Motor neuron (in vitro differentiated cells): ENCODE measurements at places on chromosomes 6 and 20. TPM values are rescaled to one million over a fixed set of nuclear protein-coding genes. Genes with fewer than 3 reads are reported as not detected.

COX4I2 gene
- not detected in 2 replicates for total RNA-seq

- peak; percentile 26 for ATAC-seq
Measured at GRCh38 chr6:10418862-10419748, 4.2 kb upstream of the TFAP2A start.

TTK gene
- 2.1 and 4.7 TPM in 2 replicates for total RNA-seq

NRN1 gene
- total RNA-seq = 37.7 and 40.9 TPM in 2 replicates

SMLR1 gene
- 2.1 TPM in 2 replicates for total RNA-seq

LRRC1 gene
- 5.9 and 6.3 TPM in 2 replicates for total RNA-seq
